NCI-H226 (cell line): ENCODE measurements at places on chromosomes 3 and 15.

- peak; percentile 99 for DNase-seq
These were observed 44.8 kb upstream of the HES1 start for GRCh38 chr3:194091141-194091540.

DNA sequence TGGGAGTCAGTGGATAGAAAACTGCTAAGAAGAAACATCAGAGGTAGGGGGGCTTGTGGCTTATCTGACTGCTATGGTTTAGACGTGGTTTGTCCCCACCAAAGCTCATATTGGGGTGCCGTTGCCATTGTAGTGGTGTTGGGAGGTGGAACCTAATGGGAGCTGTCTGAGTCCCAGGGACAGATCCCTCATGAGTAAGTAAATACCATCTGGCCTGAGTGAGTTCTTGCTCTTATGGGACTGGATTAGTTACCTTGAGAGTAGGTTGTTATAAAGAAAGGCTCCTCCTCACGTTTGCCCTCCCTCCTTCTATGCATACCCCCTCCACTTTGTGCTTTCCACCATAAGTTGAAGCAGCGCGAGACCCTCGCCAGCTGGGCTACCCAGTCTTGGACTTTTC, 53.4 kb upstream of the VILL start:
- no peak for DNase-seq

GRCh38 chr3:151327571-151328198, 1.7 kb downstream of the P2RY13 start:
- no peak for DNase-seq

- DNase-seq, result no peak
These were observed 169.0 kb downstream of the PGPEP1L start for GRCh38 chr15:98838387-98839259.

DNA sequence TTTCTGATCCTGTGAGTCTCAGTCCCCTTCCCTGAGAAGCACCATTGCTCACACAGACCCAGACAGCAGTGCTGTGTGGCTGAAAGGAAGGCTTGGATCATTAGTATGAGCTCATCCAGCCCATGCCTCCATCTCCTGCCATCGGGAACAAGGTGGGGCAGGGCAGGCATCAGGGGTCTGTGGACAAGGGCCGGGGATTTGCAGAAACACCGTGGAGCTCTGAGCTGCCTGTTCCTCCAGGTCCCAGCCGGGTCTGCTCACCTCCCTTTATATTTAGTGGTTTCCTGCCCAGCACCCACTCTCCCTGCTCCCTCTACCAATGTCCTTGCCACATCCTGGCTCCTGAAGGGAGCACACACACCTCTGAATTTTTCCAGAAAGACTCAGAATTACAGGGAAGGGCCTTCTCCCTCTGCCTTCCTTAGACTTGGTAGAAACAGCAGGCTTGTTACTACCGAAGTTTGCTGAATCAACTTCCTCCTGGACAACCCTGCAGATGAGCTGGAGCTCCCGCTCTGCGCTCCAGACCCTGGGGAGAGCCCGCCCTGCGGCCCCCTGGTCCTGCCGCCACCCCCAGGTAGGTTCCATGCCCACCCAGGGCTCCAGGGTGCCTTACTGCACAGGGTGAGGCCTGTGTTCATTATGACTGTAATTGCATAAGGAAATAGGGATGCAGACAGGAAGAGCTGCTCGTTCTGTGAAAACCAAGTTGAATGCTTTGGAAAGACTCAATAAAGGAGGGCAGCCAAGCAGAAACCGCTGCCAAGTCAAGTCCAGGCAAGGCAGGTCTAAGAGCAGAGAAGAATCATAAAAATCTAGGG, 128.1 kb downstream of the NSMCE3 start:
- no peak for DNase-seq

DNA sequence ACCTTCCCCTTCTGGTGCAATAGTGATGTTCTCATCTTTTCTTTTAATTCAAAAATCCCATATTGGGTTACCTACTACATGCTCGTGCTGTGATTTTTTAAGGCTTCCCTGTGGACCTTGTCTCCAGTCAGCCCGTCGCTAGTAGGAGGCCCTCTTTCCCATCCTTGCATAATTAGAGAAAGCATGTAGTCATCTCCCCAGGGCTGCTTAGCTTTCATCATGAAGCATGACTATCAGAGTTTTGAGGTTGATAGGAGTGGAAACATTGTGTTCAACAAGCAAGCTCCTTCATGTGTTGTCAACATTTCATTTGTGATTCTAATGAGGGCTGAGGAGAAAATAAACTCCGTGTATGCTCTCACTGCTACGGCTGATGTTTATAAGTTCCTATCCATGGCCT, 8.7 kb upstream of the LRTM1 start:
- DNase-seq, result no peak

DNA sequence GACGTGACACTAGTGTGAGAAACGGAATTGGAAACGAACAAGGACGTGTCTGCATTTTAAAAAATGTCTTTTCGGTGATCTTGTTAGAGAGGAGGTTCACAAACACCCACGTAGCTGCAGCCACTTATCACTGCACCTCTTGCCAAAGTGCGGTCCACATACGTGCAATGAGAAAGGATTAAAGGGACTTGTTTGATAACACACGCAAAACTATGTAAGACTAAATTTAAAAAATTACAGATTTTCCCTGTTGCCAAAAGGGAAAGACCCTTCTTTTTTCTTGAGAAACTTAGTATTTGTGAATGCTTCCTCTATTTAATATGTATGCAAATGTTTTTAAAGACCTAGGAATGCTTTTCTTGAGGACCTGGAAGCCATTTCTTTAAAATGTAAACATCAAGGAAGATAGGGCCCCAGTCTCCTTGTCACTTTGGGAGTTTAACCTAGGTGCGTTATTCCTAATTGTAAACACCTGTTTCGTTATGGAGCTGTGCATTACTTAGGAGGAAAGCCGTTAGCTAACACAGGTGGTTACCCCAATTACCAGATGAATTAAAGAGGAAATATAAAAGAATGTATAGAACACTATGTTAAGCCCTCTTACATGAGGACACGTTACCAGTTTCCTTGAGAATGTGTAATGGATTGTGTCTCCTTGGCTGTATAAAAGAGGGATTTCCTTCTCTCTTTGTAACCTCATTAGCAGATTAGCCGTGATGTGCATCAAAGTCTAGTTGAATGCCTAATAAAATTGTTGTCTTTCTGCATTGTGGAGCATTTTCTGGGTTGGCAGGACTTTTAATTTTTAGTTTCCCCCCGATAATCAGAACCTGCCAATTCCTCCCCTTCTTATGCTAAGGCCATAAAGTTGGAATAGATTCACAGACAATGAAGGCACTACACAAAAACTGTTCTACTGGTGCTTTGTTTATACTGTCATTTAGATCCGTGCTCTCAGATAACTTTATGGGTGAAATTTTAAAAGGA, 1.0 kb downstream of the LEKR1 start:
- DNase-seq, result no peak

GRCh38 chr15:88174571-88174970, 82.0 kb downstream of the NTRK3 start:
- DNase-seq, result no peak

- no peak for DNase-seq
These were observed 89.7 kb downstream of the HMG20A start for GRCh38 chr15:77510066-77511057.

GRCh38 chr3:113231827-113232253, 20.5 kb downstream of the BOC start:
- DNase-seq, result peak; percentile 96

DNA sequence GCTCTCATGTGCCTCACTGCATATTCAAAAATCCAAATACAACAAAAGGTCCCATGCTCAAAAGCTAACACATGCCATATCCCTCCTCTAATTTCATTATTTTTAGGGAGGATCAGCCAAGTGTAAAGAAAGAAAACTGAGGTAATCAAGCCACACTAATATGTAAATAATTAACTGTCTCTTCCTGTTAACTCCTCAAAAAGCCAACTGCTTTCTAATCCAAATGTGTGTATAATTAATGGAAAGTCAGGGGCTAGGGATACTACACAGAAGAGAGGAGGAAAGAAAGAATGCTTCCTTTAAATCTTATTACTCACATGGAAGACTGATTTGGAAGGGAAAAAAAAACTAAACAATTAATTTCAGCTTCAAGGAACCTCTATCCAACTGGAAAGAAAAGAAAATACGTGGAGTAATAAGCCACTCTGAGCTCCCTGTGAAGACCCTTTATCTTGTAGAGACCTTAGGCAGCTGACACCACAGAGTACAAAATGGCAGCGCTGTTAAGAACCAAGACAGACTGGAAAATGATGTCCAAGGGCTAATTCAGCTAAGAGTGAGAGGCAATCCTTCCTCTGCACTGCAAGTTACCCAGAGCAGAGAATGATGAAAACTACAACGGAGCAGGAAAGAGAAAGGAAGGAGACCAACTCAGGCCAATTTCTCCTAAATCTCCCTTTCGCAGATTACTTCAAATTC, 56.8 kb downstream of the ZNF148 start:
- no peak for DNase-seq

- DNase-seq, result peak; percentile 51
These were observed 310.1 kb downstream of the UACA start for GRCh38 chr15:70453238-70453637.

DNA sequence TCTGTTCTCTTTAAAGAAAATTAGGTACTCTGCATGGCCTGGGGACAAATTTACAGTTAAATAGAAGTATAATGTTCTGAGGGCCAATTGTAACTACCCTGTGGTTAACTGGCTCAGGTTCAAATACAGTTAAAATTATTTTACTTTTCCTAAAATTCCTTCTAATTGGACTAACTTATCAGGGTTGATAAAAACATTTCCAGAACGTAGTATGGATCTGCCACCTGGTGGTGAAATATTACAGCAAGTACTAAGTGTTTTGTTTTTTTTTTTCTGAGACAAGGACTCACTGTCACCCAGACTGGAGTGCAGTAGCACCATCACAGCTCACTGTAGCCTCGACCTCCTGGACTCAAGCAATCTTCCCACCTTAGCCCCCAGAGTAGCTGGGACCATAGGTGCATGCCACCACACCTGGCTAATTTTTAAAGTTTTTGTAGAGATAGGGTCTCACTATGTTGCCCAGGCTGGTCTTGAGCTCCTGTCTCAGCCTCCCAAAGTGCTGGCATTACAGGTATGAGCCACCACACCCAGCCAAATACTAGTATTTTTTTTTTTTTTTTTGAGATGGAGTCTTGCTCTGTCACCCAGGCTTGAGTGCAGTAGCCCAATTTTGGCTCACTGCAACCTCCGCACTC, 29.2 kb downstream of the NEO1 start:
- no peak for DNase-seq

- peak; percentile 29 for DNase-seq
These were observed 30.4 kb upstream of the TM4SF1 start for GRCh38 chr3:149407898-149408297.

- DNase-seq, result no peak
These were observed 31.2 kb upstream of the CMTM7 start for GRCh38 chr3:32360493-32360827.

- no peak for DNase-seq
These were observed 9.7 kb upstream of the ARHGEF26 start for GRCh38 chr3:154111365-154111935.

GRCh38 chr15:78708713-78709260, 67.8 kb upstream of the CHRNB4 start:
- DNase-seq, result no peak

DNA sequence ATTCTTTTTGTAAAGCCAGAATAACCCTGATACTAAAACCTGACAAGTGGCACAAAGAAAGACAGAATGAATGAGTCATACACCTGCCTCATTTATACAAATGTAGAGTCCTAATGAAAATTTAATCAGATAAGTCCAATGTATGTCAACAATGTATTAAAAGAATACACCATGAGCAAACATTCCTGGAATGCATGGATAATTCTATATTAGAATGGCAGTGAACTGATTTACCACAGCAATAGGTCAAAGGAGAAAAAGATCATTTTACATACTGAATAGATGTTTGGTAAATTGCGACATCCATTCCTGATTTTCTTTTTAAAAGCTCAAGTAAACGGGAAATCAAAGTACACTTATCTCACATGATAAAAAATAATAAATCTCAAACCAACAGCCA, 11.2 kb upstream of the LOXL1 start:
- DNase-seq, result no peak

- DNase-seq, result no peak
These were observed 92.8 kb upstream of the FGF12 start for GRCh38 chr3:192820161-192820560.

DNA sequence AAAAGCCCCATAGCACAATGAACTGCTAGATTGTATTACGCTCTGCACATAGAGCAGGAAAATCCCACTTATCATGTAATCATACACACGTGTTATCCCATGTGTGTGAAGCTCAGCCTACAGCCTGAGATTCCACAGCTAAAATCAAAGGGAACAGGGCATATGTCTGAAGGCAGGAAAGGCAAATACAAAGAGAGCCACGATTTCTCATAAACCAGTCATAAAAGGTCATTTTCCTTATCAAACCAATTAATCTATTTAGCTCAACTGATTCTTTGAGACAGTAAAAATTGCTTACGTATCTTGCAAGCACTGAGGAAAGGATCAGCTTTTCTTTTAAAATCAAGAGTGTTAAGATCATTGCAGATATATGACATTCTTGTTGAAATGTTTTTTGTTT, 199.5 kb upstream of the TBL1XR1 start:
- no peak for DNase-seq

DNA sequence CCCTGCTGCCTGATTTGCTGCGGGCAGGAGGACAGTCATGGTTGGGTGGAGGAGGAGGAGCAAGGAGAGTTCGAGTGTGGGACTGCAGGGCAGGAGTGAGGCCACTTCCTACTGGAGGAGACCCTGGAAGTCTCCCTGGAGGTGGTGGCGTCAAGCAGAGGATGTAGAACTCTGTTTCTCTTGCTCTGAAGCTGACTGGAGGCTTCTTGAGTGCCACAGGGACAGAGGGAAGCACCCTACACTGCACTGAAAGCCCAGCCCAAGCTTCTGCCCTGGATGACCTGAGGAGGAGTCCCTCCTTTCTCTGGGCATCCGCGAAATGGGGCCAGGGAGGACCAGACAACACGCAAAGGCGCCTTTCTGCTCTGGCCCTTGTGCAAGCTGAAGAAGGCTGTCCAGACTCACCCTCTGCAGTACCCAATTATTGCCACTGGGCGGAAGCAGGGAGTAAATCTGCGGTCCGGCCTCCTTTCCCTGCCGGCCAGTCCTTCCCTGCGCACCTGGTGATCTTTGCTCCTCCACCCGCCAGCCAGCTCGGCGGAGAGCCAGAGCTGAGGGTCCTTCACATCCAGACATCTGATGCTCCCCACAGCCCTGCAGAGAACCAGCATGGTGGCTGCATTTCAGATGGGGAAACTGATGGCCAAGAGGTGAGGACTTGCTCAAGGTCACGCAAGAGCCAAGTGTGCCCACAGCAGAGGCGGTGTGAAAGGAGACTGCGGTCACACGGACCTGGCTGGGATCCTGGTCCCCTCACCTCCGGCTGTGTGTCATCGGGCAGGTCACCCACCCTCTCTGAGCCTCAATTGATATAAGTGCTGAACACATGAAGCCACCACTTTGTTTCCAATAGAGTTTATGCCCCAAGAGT, 207.1 kb downstream of the TBC1D2B start:
- DNase-seq, result peak; percentile 51

DNA sequence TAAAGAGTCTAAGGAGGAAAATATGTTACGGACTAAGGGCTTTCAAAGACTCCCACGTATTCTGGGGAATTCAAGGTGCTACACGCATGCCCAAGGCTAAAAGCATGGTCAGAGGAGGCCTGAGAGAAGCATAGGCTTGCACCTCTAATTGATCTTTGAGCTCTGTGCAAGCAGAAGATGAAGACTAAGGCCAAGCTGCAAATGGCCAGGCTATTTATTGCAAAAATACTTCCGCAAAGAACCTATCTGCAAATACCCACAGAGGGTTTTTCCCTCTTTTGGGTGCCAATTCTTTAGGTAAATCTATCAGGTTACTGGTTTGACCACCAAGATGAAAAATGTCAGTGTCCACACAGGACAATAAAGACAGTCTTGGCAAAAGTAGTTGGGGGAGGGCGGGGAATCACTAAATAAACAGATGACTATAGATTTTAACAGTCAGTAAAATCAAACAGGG, 119.5 kb downstream of the STAG1 start:
- DNase-seq, result peak; percentile 35
